ENCODE measurements at places on chromosomes 12 and 14. TPM values are rescaled to one million over a fixed set of nuclear protein-coding genes. Genes with fewer than 3 reads are reported as not detected.

PPP1R1A gene
- total RNA-seq: 0.08 TPM

C1S gene
- 51.4 TPM for total RNA-seq

HIGD1C gene
- not detected for total RNA-seq

MANSC4 gene
- total RNA-seq: not detected

KRT83 gene
- 4.1 TPM for total RNA-seq

FAM186B gene
- total RNA-seq: 0.08 TPM

TCL1A gene
- total RNA-seq: not detected

TAS2R10 gene
- total RNA-seq: not detected

NEUROD4 gene
- total RNA-seq: not detected

ERP29 gene
- total RNA-seq: 126 TPM

MBIP gene
- 14.1 TPM for total RNA-seq

KRT74 gene
- total RNA-seq: not detected

ASIC1 gene
- 5.6 TPM for total RNA-seq

SYNDIG1L gene
- not detected for total RNA-seq

MORN3 gene
- 0.23 TPM for total RNA-seq

OR10A7 gene
- total RNA-seq: not detected

TAS2R43 gene
- total RNA-seq: not detected

CLEC9A gene
- not detected for total RNA-seq

FGF23 gene
- total RNA-seq: not detected
